ENCODE measurements at places on chromosomes 13 and 19.

- DNase-seq, result no peak
These were observed 292.7 kb downstream of the MYO16 start for GRCh38 chr13:108922108-108922507.

GRCh38 chr13:30654430-30654829, 36.7 kb downstream of the USPL1 start:
- no peak for DNase-seq

- DNase-seq, result peak; percentile 76
These were observed 1438.1 kb downstream of the UQCRFS1 start for GRCh38 chr19:27774827-27775226.

- DNase-seq, result peak; percentile 19
These were observed 47.1 kb downstream of the LNX2 start for GRCh38 chr13:27573265-27573664.

- DNase-seq, result no peak
These were observed 130.4 kb upstream of the MIR17HG start for GRCh38 chr13:91216928-91217700.

DNA sequence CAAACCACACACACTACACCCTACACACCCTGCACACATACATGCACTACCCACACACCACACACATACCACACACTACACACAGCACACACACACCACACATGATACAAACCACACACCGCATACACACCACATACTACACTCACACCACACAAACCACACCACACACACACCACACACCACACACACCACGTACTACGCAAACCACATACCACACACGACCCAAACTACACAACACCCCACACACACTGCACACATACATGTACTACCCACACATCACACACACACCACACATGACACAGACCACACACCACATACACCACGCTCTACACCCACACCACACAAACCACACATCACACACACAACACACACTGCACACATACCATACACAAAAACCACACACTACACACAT, 6.6 kb downstream of the MAG start:
- DNase-seq, result no peak

GRCh38 chr19:495402-496111, 729 bp upstream of the MADCAM1 start:
- peak; percentile 86 for DNase-seq

- DNase-seq, result peak; percentile 84
These were observed 5.8 kb upstream of the TPM4 start for GRCh38 chr19:16070366-16070990.

DNA sequence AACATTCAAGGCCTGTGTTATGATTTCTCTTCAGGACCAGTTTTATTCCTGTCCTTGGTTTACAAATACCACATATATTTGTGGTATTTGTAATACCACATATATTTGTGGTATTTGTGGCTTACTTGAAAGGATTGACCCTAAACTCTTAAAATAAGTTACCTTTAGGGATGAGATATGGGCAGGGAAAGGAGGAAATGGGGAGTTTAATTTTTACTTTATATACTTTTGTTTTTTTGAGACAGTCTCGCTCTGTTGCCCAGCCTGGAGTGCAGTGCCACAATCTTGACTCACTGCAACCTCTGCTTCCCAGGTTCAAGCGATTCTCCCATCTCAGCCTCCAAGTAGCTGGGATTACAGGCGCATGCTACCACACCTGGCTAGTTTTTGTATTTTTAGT, 2.3 kb upstream of the TGDS start:
- no peak for DNase-seq

- no peak for DNase-seq
These were observed 10.6 kb upstream of the NFIX start for GRCh38 chr19:12984683-12985048.

DNA sequence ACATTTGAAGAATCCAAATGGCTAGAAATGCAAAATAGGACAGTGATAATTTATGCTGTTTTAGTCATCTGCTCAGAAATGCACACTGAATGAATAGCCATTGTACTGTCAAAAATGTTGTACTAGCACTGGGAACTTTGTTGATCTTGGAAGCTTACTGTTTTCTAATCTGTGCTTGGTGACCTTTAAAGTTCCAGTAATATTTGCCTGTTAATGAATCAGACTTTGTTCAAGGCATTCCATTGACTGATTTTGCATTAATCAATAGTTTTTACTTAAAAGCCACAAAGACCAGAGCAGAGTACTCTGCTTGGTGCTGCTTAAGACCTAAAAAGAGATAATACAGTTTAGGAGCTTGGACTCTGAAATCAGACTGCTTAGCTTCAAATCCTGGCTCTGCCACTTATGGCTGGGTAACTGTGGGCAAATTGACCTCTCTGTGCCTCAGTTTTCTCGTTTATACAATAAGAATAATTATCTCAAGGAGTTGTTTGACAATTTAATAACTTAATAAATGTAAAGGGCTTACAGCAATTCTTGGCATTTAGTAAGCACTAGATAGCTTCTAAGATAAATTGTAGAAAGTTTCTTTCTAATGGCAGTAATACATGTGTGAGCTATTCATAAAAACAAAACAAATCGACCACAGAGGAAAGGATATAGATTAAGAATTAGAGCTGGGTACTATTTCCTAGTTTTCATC, 4.6 kb upstream of the SLAIN1 start:
- no peak for DNase-seq

DNA sequence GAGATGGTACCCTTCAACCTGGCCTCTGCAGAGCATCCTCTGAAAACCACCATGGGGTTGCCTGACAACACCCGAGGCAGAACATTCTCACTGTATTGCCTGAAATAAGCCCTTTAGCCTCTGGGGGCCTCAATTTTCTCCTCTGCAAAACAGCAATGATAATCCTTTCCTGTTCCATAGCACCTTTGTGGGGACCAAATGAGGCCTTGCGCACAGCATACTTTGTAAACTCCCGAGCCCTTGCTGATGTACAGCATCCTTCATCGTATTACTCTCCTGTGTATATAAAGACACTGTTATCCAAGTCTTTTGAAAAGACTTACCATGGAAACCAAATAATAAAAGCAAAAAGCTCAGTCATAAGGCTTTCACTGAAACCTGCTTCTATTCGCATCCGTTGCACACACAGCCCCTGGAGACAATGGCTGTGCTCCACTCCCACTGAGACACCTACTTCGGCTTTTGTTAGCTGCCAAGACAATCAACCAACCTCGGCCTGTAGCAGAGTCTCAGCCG, 276.0 kb downstream of the FOXO1 start:
- DNase-seq, result no peak

DNA sequence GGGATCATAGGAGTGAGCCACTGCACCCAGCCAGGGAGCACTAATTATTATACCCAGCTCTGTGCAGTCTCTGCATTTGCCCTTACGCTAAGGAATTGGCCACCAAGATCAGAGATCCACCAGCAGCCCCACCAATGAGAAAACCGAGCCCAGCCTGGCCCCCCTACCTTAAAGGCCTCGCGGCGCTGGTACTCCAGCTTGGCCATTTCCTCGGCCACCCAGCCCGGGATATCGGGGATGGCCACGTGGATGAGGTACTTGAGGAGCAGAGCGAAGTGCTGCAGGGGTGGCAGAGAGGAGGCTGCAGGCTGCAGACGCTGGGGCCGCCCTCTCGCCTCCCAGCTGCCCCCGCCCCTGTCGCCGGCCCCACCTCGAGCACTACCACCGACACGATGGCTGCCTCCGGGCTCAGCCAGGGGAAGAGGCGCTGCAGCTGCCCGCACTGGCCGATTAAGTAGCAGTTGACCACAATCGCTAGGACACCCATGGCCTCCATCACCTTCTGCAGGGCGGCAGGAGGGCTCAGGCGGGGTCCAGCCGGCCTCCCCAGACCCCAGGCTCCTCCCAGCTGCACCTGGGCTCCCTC, 7.5 kb downstream of the ANO8 start:
- no peak for DNase-seq

GRCh38 chr19:10544753-10545251, 1.1 kb downstream of the ATG4D start:
- no peak for DNase-seq

DNA sequence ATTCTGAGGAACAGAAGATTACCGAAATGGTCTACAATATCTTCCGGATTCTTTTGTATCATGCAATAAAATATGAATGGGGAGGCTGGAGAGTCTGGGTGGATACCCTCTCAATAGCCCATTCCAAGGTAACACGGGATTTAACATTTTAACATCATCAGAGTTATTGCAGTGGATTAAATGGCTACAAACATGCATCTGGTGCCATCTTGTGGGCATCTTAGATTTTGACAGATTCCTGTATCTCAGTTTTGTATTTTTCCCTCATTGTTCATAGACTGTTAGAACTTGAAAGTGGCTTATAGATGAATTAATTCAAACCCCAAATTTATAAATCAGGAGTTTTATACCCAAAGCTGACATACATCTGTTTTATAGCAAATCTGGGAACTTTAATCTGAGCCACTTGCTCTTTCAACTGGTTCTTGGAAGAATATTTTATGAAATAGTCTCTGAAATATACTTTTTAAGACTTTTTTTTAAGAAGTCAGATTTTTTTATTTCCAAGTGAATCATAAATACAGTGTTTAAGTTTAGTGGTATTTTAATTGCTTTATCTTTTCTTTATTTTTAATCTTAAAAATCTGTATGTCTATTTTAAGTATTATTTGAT, 215.2 kb downstream of the NBEA start:
- DNase-seq, result peak; percentile 56

All from A549 (cell line).